NCI-H2107 (cell line): ENCODE measurements at places on chromosomes 6 and 20.

GRCh38 chr6:104423691-104424090 is 436.0 kb downstream of the HACE1 start:
- DNase-seq, result no peak

GRCh38 chr20:43579861-43580793 is 10.6 kb upstream of the IFT52 start:
- DNase-seq, result no peak

- DNase-seq, result no peak
These were observed 2.6 kb downstream of the SS18L1 start for GRCh38 chr20:62146019-62146755.

GRCh38 chr6:145842693-145843546 is 28.3 kb upstream of the FBXO30 start:
- DNase-seq, result no peak

GRCh38 chr6:147077251-147077650 is 127.0 kb upstream of the STXBP5 start:
- no peak for DNase-seq

DNA sequence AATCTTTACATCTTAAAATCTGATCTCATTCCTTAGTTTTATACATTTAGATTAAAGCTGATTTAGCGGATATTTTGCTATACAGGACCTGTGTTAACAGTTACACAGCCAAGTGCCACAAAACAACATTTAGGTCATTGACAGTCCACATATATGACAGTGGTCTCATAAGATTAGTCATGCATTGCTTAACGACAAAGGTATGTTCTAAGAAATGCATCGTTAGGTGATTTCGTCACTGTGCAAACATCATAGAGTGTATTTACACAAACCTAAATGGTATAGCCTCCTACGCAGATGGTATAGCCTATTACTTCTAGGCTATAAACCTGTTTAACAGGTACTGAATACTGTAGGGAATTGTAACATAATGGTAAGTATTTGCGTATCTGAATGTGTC is 21.6 kb downstream of the ADGRG6 start:
- DNase-seq, result no peak

DNA sequence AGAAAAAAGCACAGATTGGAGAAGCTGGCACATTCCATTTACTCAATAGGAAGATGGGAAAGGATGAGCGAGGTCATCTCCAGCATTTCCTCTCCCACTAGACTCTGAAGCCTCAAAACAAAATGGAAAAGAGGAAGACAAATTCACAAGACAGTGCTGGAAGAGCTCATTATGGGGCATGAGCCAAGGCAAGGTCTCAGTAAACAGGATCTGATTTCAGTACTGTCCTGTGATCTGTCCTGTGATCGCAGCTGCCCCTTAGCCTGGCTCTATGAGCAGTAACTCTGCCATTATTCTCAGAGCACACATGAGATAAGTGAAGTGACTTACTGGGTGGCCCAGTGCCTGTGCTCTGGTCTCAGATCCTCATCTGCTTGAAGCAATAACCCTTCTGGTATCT is 68.1 kb upstream of the SLC4A11 start:
- no peak for DNase-seq

DNA sequence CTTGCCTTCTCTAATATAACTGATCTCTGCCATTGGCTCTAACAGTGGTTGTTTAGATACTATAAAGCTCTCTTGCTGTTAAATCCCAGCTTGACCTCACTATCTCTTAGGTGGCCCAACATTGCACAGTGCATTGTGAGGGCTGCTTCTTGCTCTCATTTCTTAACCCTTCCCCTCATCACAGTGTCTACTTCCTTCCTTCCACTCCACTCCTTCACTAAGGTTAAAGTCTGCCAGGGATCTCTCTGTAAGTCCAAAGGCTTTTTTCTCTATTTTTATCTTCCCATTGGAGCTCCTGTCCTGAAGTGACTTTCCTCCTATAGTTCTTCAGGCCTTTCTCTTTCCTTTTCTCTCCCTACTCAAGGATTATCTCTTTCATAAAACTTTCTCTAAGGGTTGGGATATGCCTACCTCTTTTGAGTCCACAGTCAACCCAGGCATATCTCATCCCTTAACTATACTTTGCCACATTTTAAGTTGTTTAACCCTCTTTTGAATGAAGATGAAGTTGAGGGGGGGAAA is 4.0 kb upstream of the TBC1D22B start:
- no peak for DNase-seq

DNA sequence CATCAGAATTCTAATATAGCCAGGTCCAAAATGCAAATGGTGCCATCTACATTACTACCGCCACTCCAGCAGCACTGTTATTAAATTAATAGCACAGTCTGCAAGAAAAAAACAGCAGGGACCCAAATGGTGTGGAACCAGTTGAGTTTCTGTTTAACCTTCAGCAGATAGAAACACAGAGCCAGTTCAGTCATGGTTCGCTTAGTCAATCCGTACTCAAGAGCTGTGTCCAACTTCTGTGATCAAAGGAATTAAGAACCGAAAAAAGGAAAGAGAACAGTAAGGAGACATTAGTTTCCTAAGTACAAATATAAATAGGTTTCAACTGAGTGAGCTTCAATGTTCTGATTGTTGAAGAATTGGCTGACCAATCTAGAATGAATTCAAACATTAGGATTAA is 107.7 kb downstream of the TRDN start:
- no peak for DNase-seq

DNA sequence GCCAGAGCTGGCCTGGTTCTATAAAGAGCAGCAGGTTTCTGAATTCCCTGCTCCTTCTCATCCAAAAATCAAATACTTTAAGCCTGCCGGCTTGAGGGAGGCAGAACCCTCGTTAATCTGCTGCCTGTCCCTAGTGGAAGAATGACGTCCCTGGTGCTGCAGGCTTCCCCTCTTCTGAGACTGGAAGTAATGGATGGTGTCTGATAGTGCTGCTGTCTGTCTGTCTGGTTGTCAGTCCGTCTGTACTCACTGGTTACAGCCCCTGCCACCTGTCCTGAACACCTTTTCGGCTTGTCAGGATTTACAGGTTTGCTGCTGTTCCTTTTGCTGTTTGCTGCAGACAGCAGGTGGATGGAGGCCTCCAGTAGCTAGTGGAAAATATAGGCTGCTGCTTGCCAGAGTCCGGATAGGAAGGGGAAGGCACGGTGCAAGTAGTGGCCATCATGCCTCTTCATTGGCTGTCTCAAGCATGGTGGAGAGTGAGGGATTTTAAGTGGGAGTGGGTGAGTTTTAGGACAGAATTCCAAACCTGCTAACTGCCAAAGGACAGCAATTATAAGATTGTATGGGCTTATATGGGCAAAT is 2.5 kb downstream of the RIMS1 start:
- no peak for DNase-seq

DNA sequence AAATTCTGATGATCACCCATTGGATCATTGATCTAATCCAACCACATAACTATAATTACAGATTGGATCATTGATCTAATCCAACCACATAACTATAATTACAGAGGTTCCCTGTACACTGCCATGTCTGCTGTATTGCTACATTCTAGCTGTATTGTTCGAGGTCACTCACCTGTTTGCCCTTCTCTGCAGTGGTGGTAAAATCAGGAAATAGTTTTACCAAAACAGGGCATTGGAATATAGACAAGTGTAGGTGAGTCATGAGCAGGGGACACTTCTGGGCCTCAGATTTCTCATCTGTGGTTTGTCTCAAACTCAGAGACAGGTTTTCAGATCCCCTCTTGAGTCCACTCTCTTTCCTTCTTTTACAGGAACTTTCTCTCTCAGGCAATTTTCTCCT is 9.0 kb upstream of the AFDN start:
- DNase-seq, result no peak

- no peak for DNase-seq
These were observed 180.2 kb downstream of the PTPRT start for GRCh38 chr20:43009532-43009931.

DNA sequence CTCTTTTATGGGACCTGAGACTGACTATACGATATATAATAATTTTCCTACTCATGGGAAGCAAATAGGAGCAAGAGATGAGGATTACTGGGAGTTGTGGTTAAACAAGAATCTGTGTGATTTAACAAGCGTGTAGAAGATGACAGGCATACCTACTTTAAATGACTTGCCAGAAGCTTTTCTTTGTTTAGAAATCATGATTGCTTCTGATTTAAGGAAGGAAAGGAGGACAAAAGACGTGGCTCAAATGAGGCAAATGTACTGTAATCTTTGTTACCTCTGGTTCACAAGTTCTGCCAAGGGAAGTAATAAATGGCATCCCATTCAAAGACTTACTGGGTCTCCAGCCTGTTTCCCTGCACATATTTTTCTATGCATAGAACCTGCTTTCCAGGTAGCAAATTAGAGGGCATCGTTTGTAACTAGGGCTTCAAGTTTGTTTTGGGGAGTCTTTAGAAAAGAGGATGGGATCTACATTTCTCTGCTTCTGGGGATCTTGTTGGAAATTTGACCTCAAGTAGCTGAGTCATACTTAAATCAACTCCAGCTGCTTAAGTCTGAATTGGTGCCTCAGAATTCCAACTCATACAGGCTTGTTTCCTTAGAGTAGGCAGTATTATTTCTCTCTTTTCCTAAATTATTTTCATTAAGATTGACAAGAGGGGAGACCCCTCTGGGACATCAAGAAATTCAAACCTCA is 2.9 kb upstream of the TRMT11 start:
- no peak for DNase-seq

GRCh38 chr6:29845405-29846006 is 17.9 kb downstream of the HLA-G start:
- no peak for DNase-seq

- DNase-seq, result no peak
These were observed 437.0 kb downstream of the BTBD3 start for GRCh38 chr20:12354725-12355124.

- DNase-seq, result no peak
These were observed 45.9 kb upstream of the FLRT3 start for GRCh38 chr20:14383335-14383734.

- DNase-seq, result peak; percentile 84
These were observed 11.0 kb downstream of the POU3F2 start for GRCh38 chr6:98845211-98846020.

GRCh38 chr6:168243812-168244376 is 75.7 kb downstream of the DACT2 start:
- DNase-seq, result no peak

GRCh38 chr6:149140137-149140909 is 177.2 kb upstream of the TAB2 start:
- DNase-seq, result no peak

- DNase-seq, result no peak
These were observed 340.5 kb upstream of the SYNCRIP start for GRCh38 chr6:85983032-85983659.

DNA sequence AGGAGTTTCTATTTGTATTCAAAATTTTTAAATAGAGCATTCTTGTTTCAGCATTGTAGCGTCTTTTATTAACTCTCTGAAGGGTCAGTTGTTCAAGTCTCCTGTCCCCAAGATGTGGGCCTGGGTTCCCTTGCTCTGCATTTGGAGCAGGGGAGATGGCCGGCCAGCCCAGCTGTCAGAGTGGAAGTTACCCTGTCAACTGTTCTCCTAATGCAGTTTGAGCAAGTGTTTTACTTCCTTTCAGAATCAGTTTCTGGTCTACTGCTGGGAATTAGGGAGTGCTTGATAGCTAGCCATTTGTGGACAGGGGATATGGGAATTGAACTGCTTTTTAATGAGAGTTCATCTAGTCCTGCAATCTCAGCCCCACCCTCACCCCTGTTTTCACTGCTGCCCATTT is 116.6 kb downstream of the QKI start:
- no peak for DNase-seq

DNA sequence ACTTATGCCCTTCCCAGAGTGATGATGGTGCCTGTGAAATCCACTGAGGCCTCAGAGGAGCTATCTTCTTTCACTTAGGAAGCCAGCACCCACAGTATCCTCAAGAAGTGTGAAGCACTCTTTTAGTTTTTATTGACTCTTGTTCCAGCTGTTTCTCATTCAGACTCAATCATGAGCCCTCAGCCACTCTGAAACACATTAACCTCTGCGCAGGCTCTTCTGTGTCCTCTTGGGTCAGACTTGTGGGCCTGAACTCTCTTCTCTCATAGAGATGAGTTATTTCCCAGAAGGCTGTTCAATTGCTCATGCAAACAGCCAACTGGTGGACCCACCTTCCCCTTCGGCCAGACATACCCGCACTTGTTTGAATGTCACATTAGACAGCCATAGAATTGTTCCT is 27.8 kb upstream of the PREP start:
- DNase-seq, result no peak

GRCh38 chr6:3366596-3367413 is 90.0 kb downstream of the SLC22A23 start:
- no peak for DNase-seq

DNA sequence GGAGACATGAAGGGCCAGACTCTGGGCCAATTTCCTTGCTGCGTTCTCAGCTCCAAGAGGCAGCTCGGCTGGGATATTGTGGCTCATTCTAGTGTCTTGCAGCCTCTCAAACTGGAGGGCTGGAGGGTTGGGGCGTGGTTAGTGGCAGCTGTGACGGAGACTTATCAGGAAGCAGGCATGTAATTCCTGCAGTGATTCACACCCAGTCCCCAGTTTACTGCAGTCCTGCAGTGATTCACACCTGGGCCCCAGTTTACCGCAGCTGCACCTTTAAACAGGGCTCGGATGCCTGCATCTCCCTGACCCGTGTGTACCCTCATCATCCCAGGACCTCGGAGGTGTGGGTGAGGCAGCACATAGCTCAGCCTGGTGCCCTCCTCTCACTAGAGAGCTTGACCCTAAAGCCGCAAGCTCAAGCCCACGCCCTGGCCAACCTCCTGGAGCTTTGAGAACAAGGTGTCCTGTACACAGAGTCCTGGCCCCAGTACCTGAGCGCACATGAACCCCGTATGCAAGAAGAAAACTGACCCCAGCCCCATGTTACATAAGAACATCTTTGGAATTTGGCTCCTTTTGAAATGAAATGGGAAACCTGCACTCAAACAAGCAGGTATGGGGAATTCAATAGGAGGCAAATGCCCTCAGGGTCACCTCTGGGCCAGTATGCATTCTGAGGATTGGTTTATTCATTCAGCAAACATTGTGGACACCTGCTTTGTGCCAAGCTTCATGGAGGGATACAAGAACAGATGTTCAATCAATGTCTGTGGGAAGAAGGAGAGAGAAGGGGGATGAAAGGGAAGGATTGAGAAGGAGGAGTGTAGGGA is 55.3 kb upstream of the FAM83D start:
- no peak for DNase-seq

DNA sequence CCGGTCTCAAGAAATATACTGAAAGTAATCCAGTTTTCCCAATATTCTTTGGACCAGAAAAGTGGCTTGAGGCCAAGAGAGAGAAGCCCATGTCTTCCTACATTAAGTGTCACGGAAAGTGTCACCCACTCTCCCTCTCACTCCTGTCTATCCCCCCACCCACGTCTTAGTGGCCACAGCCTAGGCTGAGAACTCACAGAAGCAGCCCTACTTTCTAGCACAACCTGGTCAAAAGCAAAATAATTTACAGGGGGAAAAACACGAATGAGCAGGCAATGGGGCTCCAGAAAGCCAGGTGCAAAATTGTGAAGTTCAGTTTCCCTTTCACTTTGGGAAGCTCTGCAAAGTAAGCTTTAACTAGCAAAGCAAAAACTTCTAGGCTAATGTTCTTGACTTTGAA is 118.0 kb downstream of the OPRM1 start:
- no peak for DNase-seq
